ENCODE measurements at places on chromosomes 5 and 9.

DNA sequence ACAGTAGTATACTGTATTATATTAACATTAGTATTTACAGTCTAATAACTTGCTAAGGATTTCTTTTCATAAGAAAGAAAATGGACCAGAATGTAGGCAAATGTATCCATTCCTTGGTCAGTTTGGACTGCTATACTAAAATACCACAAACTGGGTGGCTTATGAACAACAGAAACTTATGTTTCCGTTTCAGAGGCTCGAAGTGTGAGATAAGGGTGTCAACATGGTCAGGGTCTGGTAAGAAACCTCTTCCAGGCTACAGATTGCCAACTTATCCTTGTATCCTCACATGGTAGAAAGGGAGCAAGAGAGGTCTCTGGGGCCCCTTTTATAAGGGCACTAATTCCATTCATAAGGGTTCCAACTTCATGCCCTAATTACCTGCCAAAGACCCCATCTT, 9.2 kb upstream of the ESM1 start:
- DNase-seq: no peak

DNA sequence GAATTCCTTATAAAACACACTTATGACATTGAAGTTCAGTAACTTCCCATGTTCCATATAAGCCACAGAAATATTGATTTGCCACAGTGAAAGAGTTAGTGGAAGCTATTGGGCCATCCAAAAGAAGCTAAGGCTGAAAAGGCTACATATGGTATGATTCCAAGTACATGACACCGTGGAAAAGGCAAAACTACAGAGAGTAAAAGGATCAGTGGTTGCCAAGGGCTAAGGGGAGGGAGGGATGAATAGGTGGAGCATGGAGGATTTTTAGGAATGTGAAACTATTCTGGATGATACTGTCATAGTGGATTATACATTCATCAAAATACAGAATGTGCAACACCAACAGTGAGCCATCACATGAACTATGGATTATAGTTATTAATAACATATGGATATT, 109.7 kb downstream of the F2RL2 start:
- DNase-seq: no peak

- no peak for DNase-seq
These were observed 136.2 kb downstream of the FANCC start for GRCh38 chr9:95181226-95181818.

- DNase-seq: no peak
These were observed 33.4 kb downstream of the FAM81B start for GRCh38 chr5:95424526-95424925.

- no peak for DNase-seq
These were observed 192.8 kb upstream of the ANKH start for GRCh38 chr5:15064396-15064795.

- no peak for DNase-seq
These were observed at the start of gene PCDHGB2 for GRCh38 chr5:141359790-141360426. TSS of gene PCDHGB2 (plus strand) at chr5:141359994. CDS start at chr5:141360136, 142 bp downstream.

GRCh38 chr5:145825751-145826180, 9.4 kb downstream of the PRELID2 start:
- DNase-seq: no peak

DNA sequence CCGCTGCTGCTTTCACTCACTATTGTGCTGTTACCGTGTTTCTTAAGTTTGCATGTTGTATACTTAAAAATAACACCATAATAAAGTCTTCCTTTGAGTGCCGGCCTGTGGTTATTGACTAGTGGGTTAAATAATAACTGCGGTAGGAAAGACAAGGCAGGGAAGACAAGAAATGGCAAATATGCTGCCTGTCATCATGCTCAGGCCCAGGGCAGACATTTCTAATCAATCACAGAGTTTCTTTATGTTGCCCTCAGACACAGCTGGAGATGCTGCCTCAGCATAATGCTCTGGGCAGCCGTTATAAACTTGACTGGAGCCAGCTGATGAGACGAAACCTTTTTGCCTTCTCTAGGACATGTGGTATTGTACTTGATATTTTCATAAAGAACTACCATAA, 215.0 kb downstream of the GAPVD1 start:
- DNase-seq: no peak

DNA sequence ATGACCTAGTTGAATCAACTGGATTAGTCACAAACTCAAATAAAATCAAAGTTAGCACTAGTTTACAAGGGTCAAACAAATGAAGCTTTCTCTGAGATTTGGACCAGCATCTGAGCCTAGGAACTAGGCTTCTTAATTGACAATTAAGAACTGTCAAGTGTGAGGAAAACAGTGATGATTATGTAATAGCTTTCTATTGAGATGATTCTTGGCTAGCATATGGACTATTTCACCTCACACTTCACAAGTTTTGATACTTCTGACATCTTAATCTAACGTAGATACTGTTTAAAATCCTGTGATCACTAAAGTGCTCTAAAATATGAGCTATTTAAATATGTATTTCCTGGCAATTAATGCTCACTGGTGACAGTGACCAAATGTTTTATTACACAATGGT, 542.9 kb downstream of the EFNA5 start:
- no peak for DNase-seq

DNA sequence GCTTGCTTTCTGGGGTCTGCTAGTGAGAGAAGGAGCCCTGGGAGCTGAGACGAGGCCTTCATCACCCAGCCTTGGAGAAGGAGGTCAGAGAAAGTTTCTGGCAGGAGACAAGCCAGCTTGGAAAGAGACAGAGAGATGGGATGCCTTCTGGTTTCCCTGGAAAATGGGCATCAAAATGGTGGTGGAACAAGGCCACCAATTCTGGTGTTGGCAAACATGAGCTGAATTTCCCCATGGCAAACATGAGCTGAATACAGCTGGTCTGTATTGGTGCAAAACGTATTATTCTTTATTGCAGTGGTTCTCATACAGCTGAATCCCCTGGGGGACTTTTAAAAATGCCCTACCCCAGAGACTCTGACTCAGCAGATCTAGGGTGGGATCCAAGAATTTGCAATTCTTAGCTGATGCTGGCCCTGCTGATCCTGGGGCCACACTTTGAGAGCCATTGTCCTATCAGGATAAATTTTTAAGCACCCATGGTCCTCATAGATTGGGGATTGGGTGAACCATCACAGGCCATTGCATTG, 39.1 kb upstream of the S1PR3 start:
- no peak for DNase-seq

- no peak for DNase-seq
These were observed 399.1 kb upstream of the NMUR2 start for GRCh38 chr5:152804179-152804578.

DNA sequence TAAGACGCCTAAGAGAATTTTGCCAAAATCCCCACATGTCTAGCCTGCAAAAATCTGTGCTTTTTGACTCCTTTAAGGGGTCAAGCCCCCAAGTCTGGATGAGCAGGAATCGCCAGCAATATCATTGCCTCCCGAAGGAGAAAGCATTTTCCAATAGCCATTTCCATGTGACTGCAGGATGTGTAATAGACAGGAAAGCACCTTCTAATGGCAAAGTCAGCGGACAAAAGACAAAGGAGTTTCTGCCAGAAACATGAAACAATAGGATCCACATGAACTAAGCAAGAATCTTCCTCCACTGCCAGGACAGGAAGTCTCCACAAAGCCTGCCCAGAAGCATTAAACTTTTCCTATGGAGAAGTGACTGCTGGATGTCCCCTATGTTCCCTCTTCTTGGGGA, 177.1 kb upstream of the PCSK5 start:
- DNase-seq: no peak

- no peak for DNase-seq
These were observed 58.5 kb upstream of the GNE start for GRCh38 chr9:36316611-36317317.

DNA sequence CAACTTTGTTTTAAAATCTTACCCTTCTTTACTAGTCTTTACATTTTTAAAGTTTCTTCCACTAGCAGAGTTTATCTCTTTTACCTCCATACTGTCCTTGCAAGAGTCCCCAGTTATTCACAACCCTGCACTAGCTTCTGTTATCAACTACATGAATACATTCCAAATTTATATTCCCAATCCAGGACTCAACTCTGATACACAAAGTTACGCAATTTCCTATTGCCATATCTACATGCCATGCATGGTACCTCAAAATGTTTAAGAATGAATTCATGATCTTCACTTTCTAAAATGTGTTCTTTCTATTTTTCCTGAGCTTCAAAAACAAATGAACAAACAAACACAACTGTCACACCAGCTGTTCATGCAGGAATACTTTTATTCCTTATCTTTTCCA, 668.7 kb downstream of the CDH18 start:
- no peak for DNase-seq

GRCh38 chr5:1565737-1566734, 42.3 kb upstream of the LPCAT1 start:
- DNase-seq: no peak

GRCh38 chr5:140550147-140551079, 3.0 kb downstream of the EIF4EBP3 start:
- no peak for DNase-seq

DNA sequence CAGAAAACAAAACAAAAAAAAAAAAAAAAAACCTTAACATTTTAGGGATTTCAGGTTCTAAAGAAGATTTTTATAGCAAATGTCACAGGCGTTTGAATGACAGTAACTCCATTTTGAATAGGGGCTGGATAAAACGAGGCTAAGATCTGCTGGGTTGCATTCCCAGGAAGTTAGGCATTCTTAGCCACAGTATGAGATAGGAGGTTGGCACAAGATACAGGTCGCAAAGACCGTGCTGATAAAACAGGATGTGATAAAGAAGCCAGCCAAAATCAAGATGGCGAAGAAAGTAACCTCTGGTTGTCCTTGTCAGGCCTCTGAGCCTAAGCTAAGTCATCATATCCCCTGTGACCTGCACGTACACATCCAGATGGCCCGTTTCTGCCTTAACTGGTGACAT, 425.6 kb upstream of the PTPRD start:
- DNase-seq: no peak

GRCh38 chr9:16245756-16246440, 624.6 kb downstream of the BNC2 start:
- DNase-seq: no peak

DNA sequence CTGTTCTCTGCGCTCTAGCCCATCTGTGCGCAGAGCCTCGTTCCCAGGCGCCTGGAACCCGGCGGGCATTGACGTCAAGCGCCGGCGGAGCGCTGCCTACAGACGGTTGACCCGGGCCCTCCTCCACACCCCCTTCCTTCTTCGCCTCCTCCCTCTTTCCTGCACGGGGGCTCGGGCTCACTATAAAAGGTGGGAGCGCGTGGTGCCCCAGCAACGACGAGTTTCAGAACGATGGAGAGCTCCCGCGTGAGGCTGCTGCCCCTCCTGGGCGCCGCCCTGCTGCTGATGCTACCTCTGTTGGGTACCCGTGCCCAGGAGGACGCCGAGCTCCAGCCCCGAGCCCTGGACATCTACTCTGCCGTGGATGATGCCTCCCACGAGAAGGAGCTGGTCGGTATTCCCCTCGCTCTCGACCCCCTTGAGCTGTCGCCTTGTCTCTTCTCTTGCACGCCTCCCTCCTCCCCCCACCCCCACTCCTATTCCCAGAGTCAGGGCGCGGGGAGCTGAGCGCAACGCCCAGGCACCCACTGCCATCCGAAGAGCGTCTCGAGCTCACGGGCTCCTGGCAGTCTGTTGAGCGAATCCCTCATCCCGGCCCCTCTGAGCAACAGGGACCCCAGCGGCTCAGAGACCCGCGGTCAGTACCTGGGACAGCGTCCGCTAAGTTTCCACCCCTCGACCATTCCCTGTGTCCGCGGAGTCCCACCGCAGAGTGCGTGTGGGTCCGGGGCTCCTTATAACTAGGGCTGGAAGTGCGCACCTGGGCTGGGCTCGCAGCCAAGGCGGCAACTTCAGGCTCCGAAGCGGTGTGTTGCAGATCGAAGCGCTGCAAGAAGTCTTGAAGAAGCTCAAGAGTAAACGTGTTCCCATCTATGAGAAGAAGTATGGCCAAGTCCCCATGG, at the start of gene CARTPT:
Gene CARTPT (plus strand): TSS at position 213 of the 902 bp plus-strand sequence. CDS start 19 bp downstream, at position 232.
- DNase-seq: no peak

DNA sequence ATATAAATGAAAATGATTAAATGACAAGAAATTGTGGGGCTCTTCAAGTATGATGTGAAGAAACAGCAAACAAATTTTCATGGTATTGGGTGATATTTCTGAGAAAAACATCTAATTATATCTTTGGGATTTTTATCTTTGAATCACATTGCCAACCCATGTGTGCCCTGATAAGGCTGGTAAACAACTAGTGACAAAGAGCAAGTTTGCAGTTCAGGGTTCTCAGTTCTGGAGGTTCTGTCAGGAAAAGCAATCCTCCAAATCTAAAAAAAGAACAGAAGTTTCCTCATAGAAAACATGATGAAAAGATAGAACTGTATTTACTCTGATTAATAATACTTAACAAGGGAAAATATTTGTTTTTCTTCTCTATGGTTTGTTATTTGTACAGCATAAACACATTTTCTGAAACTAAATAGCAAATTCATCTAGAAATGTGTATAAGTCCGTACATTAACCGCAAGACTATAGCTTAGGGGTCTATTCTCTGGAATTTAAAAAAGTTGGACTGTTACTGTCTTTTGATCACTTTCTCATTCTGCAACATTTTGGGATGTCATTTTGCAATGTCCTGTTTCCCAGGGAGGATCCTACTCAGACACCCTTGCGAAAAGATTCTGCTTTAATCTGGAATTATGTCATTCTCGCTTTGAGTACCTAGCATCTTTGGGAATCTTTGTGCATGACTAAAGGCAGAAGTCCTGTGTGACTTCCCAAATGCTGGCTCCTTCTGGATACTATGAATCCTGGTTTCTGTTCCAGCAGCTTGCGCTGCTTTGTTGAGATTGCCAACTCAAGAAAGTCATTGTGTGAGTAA, 308.5 kb downstream of the ADGRV1 start:
- no peak for DNase-seq

DNA sequence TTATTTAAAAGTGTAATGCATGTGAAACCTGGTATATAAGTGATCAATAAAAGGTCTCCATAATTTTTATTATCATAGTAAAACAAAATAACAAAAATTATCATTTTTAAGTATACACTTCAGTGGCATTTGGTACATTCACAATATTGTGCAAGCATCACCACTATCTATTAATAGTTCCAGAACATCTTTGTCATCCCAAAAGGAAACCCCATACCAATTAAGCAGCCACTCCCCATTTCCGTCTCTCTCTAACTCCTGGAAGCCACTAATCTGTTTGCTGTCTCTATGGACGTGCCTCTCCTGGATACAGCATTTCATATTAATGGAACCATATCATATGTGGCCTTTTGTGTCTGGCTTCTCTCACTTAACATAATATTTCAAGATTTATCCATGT, 7.6 kb downstream of the OLFML2A start:
- DNase-seq: no peak

DNA sequence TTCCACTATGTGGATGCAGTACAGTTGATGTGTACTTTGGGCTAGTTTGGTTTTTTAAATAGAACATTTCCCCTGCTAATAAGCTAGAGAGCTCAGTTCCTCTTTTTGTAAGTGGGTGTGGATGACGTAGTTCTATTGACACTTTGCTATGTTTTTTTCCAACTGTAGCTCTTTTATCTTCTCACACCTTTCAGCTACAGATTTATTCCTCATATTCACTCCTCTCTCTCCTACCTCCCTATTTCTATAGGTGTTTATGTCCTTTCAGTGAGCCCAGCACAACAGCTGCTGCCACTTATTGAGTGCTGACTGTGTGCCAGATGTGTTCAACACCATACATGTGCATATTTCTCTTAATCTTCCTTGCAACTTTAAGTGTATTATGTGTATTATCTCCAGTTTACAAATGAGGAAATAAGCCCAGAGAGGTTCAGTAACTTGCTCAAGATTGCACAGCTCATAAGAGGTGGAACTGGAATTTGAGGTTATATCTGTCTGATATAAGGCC, 215.7 kb downstream of the SEMA6A start:
- DNase-seq: no peak

All from epithelial cell of prostate (primary cell).